Astrocyte of the cerebellum (primary cell): ENCODE measurements at places on chromosomes 6 and 20.

DNA sequence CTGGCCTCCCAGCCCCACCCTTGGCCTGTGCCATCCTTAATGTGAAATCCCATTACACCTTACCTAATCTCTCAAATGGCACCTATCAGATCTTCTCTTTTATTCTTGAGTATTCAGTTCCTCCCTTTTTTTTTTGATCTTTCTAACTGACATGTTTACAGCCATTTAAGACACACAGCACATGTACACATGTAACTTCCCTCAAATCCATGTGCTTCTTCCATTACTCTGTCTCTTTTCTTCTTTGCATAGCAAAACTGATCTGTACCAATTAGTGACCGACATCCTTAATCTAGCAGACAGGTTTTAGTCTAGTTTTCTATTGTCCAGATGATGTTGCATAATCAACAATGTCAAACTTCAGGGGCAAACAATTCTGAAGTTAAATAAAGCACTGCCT lies 413.8 kb upstream of the FLRT3 start:
- DNase-seq: no peak

DNA sequence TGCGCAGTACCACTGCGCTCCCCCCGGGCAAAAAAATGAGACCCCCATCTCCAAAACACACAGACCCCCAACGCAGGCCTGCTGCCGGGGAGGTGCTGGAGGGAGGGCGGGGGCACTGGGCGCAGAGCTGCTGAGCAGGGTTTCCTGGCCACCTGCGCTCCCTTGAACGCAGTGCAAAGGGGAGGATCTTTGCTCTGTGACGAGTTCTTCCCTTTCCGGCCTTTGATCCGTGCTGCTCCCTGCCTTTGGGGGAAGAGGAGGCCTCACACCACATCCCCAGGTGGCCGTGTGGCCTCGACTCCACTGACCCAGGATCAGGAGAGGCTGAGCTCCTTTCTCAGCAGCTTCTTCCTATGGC lies 8.9 kb upstream of the COL20A1 start:
- DNase-seq: no peak

GRCh38 chr6:165573671-165574070 lies 89.4 kb downstream of the PDE10A start:
- DNase-seq: peak; percentile 92

DNA sequence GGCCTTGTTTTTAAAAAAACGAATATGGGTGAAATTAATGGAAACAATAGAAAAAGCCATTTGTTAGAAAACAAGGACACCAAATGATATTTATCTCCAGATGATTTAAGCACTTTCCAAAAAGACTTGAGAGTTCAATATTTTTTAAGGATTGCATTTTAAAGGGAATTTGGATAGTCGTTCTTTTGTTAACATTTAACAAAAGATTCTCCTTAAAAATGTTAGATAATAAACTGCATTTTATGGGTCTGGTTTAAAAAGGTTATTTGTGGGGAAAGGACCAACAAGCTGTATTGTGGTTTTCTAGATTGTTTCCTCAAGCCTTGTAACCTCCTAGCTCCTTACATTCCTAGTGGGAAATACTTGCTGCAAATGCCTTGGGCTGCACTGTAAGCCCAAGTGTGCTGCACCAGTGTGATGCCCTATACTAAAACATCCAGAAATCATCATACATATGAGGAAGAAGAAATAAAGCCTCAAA lies 1.5 kb upstream of the PHIP start:
- DNase-seq: no peak

- DNase-seq: no peak
These were observed 554.0 kb upstream of the NOX3 start for GRCh38 chr6:156009656-156010055.

DNA sequence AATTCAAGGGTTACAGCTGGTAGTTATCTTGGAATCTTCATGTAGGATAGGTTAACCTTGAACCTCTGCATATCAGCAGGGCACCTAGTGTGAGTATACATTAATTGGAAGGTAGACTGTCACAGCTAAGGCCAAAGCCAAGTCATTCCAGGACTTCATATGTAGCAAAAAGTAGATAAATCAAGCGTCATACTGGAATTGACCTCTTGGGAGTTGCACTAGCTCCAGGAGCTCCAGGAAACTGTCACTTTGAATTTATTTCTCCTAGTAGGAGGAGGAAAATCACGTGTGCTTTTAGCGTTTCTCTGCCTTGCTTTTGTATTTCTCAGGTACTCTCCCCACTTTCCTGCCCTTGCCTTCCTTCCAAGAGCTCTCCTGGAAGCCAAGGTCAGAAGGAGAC lies 30.3 kb downstream of the RIPOR2 start:
- no peak for DNase-seq

GRCh38 chr6:14453712-14454472 lies 336.3 kb downstream of the CD83 start:
- no peak for DNase-seq

DNA sequence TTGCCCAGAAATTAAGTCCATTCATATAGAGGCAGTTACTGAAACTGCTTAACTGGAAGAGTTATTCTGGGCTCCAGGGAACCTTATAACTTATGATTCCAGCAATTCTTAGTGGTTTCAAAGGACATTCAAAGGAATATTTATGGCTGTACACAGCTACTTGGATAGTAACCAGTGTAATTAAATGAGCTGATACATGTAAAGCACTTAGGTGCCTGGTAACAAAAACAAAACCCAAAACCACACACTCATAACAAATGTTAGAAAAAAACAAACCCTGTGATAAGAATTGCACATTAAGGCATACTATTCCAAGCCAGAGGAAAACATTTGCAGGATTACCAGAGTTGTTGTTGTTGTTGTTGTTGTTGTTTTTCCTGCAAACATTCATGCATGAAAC lies 51.5 kb downstream of the STK4 start:
- no peak for DNase-seq

- DNase-seq: no peak
These were observed 16.8 kb upstream of the CHRNA4 start for GRCh38 chr20:63377951-63378381.

DNA sequence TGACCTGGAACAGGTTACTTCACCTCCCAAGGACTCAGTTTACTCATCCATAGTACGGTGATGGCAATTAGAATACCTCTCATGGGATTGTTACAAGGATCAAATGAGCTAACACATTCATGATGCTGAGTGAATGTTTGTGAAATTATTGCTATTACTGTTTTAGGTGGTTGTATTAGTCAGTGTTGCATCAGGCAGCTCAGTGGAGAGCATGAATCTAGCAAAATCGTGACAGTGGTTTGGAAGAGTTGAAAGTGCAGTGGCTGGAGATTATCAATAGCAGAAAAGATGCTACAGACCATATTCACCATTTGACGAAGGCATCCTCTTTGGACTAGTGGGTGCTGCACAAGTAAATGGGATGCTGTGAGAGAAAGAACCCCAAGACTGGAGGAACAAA lies 50.4 kb upstream of the CTNNBL1 start:
- DNase-seq: no peak

- no peak for DNase-seq
These were observed at the start of gene ECI2 for GRCh38 chr6:4134841-4135664. ECI2 (minus strand) TSS chr6:4135575; CDS start chr6:4135560, 15 bp downstream.

GRCh38 chr20:62929051-62929538 lies 2.8 kb upstream of the DIDO1 start:
- no peak for DNase-seq

DNA sequence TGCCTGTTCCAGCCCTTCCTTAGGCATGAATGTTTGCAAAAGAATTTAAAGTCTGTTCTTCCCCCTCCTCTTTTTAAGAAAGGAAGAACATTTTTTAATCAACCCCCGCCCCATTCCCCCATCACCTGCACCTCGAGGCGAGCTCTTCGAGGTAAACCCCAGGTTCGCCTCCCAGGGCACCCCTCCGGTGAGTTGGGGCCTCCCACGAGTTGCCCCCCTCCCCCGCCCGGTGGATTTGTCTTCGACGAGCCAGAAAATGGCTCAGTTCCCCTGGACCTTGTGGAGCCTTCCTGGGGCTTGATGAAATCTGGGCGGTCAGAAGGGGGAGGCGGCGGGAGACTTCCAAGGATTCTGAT lies 256 bp upstream of the OVOL2 start:
- no peak for DNase-seq

- no peak for DNase-seq
These were observed 10.7 kb upstream of the PLEKHG1 start for GRCh38 chr6:150588888-150589499.

DNA sequence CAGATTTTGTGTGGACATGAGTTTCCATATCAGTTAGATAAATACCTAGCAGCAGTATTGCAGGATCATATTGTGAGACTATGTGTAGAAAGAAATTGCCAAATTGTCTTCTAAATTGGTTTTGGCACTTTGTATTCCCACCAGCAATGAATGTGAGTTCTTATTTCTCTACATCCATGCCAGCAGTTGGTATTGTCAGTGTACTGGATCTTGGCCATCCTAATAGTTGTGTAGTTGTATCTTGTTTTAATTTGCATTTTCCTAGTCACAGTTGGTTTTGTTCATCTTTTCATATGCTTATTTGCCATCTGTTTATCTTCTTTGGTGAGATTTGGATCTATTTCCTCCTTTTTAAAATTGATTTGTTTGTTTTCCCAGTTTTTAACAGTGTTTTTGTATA lies 154.7 kb upstream of the HCRTR2 start:
- DNase-seq: no peak

DNA sequence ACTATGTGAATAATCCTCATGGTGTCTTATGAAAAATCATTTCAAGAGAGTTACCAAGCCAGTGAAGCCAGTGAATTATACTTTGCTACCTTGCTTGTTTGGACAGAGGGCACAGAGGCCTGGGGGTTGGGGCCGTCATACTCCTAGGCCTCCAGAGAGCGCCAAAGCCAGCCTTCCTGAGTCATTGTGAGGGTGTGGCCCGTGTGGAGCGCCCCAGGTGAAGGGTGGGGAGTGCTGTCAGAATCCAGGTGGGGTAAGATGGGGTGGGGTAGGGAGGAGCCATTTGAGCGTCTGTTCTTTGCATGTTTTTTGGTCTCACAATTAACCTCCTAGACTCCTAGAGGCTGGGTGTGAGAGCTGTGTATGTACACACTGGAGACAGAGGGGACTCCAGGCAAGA lies 71.1 kb downstream of the PERP start:
- no peak for DNase-seq

DNA sequence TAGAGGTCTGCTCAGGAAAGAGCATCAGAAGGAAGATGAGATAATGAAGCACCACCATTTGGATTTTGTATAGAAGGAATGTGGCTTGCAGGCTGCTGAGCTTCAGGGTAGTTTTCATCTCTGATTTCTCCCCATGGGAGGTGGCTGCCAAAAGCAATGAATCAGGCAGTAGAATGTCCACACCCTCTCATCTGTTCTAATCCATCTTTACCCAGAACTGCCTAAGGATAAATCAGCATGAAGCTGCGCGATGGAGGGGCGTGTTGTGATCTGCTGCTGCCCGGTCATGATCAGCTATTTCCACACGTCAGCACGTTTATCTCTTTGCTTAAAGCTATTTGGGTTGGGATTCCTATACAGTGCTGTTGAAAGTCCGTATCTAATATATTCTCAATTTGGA lies 295.4 kb downstream of the FOXA2 start:
- DNase-seq: no peak

DNA sequence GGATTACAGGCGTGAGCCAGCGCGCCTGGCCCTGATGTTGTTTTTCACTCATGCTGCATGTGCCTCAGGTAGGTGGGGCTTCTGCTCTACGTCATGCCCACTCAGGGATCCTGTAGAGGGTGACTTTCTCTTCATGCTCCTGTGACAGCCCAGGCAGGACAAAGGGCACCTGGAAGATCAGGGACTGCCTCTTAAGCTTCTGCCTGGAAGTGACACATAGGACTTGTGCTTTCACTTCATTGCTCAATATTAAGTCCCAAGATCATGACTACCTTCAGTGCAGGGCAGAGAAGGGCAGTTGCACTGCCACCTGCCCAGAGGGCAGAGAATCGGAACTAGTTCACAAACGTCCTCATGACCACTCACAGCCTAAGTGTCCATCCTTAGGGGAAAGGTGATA lies 249.5 kb upstream of the SULF2 start:
- DNase-seq: no peak

DNA sequence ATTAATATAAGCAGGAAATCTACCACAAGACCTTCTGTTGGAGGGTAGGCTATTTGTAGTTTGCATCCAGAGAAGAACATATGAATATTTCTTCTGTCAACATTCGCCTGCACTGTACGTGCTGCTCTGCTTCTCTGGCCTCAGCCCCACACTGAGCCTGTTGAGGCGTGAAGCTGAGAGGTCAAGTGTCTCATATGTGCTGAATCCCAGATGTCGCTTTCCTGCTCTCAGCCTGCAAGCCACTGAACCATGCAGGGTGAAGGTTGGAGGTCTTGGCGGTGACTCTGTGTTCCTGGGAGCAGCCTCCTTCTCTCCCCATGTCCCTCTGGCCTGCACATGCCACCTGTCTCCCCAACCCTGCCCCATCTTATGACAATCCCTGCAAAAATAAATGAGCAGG lies 83.6 kb downstream of the TMEM170B start:
- DNase-seq: no peak

- DNase-seq: no peak
These were observed 151.2 kb downstream of the RFX6 start for GRCh38 chr6:117028256-117028655.

GRCh38 chr20:37335642-37336368 lies 10.1 kb upstream of the SRC start:
- no peak for DNase-seq

DNA sequence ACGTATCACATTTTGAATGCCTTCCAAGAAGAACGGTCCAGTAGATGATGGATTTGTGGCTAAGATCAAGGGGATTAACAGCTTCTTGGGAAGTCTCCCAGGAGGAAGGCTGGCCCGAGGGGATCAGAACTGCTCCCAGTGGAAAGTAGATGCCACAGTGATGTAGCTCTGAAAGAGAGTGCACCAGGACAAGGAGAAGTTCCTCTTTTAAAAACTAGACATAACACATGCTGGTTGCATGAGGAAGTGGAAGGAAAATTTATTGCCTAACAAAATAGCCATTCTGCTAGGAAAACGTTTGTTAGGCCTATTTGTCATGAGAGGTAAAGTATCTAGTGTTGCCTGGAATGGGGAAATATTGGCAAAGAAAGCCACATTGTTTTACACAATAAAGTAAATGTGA lies 87.8 kb downstream of the CDH26 start:
- peak; percentile 29 for DNase-seq

DNA sequence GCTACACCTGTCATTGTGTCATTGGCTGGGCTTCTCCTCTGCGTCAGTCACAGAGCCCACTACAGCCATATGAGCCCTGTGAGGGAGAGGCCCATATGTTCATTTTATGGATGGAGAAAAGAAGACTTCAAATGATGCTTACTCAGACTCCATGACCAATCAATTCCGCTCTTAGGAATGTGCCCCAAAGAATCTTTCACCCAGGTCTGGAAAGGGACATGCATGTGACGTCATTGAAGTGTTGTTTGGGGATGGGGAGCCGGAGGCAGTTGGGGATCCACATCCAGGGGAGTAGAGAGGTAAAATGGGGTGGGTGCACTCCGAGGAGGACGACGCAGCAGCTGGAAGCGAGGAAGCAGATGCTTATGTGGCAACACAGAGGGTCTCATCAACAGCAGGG lies 9.6 kb upstream of the C6orf132 start:
- DNase-seq: no peak

DNA sequence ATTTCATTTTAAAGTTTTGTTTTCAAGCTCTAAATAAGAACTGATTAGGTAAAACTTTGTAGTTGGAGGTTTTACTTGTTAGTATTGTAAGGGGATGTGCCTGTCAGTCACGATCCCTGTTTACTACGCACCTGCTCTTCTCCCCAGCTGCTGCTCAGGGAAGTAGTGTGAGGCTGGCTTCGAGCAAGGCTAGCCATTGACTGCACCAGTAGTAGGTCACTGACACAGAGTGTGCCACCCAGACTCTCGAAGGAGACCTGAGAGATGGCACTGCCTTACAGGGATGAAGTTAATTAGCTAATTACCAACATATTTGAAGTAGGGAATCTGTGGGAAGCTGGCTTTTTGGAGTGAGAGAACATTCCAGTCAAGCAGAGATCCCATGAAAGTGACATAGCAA lies 89.2 kb downstream of the DNAH8 start:
- no peak for DNase-seq
